Ascending aorta (tissue), 2 donors: ENCODE measurements at places on chromosomes 13 and 19.
A peak's percentile ranks its signal among the peaks of the same experiment; 100 is the strongest.

GRCh38 chr19:45455707-45456499 lies 11.9 kb upstream of the FOSB start:
- H3K36me3 ChIP-seq, result no peaks in the 10 kb centered on the region
- peaks cover 33% of the 10 kb centered on the region for H3K4me1 ChIP-seq
- H3K27me3 ChIP-seq, result no peaks in the 10 kb centered on the region

DNA sequence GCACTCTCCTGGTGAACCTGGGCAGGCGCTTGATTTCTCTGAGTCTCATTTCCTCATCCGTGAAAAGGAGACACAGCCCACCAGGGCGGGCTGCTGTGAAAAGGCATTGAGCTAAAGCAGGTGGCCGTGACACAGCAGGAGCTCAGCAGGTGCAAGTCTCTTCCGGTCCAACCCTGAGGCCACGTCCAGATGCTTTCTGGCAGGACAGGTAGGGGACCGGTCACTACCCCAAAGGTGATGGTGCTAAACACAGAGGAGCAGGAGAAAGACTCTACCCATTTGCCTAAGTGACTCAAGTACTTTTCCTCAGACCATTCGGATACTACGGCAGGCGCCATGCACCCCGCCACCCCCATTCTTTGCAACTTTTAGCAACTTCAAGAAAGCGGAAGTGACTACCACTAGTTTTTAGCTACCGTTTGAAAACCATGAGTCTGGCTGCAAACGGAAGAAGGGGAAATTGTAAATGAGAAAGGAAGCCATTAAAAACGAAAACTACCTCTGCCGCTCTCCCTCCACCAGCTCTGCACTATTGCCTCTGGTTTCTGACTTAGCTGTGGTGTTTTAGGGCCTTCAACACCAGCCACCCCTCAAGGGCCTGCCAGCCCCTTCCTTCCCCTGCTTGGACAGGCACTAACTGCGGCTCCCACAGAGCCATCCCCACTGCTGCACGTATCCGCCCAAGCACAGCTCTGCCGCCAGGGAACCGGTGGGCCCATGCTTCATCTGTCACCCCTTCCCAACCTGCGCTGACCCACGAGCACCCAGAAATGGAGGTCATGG lies 4.8 kb downstream of the PPP6R1 start:
- DNase-seq, result no peak
- no peak overlapping the region for H3K27ac ChIP-seq
- no peaks in the 10 kb centered on the region for H3K27me3 ChIP-seq
- no peaks in the 10 kb centered on the region for H3K36me3 ChIP-seq

DNA sequence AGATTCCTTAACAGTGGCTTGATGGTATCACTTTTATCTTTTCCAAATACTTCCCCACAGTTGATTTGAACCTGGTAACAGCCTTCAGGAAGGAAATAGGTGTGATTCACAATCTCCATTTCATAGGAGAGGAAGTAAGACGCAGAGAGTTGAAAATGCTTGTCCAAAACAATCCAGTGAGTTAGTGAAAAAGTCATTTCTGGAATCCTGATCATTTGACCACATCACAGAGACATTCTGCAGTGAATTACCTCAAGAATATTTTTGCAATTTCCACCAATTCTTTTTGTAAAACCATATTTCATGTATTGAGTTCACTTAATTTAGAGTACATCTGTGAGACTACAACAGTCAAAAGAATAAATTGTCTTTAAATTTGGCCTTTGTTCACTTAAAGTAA lies 292.8 kb downstream of the DCLK1 start:
- no peaks in the 10 kb centered on the region for H3K36me3 ChIP-seq
- no peaks in the 10 kb centered on the region for H3K27me3 ChIP-seq
- peaks cover 13% of the 10 kb centered on the region for H3K4me1 ChIP-seq
- H3K27ac ChIP-seq, result no peak overlapping the region
- no peak overlapping the region for H3K4me3 ChIP-seq

DNA sequence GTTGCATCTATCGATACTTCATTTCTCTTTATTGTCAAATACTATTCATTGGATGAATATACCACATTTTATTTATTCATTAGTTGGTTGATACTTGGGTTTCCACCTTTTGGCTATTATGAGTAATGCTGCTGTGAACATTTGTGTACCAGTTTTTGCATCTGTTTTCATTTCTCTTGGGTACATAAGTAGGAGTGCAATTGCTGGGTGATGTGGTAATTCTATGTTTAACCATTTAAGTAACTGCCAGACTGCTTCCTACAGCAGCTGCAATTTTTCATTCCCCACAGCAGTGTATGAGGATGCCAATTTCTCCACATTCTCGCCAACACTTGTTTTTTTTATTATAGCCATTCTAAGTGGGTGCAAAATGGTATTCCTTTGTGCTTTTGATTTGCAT lies 2.6 kb downstream of the KCNJ14 start:
- H3K27me3 ChIP-seq, result no peaks in the 10 kb centered on the region
- no peak overlapping the region for H3K27ac ChIP-seq
- H3K36me3 ChIP-seq, result peaks cover 4% of the 10 kb centered on the region
- no peak for DNase-seq
- H3K4me1 ChIP-seq, result no peaks in the 10 kb centered on the region

- H3K27me3 ChIP-seq, result no peaks in the 10 kb centered on the region
- H3K4me1 ChIP-seq, result no peaks in the 10 kb centered on the region
- H3K36me3 ChIP-seq, result no peaks in the 10 kb centered on the region
- no peak overlapping the region for H3K27ac ChIP-seq
These were observed 416.5 kb downstream of the FGF14 start for GRCh38 chr13:101985321-101985720.

GRCh38 chr13:75550159-75550567 lies 572 bp downstream of the UCHL3 start:
- H3K27ac ChIP-seq, result peak overlapping the region; percentile 81
- no peaks in the 10 kb centered on the region for H3K27me3 ChIP-seq
- peaks cover 4% of the 10 kb centered on the region for H3K4me1 ChIP-seq
- H3K4me3 ChIP-seq, result peak overlapping the region; percentile 94
- H3K36me3 ChIP-seq, result no peaks in the 10 kb centered on the region

GRCh38 chr19:38670921-38671398 lies 23.5 kb downstream of the ACTN4 start:
- H3K4me1 ChIP-seq, result peaks cover 37% of the 10 kb centered on the region
- peak overlapping the region; percentile 92 for H3K27ac ChIP-seq
- H3K36me3 ChIP-seq, result no peaks in the 10 kb centered on the region
- no peaks in the 10 kb centered on the region for H3K27me3 ChIP-seq
- no peak overlapping the region for H3K4me3 ChIP-seq

GRCh38 chr19:7748756-7749155 lies 1.4 kb upstream of the CD209 start:
- no peaks in the 10 kb centered on the region for H3K36me3 ChIP-seq
- no peak overlapping the region for H3K4me3 ChIP-seq
- DNase-seq, result no peak
- no peak overlapping the region for H3K27ac ChIP-seq

DNA sequence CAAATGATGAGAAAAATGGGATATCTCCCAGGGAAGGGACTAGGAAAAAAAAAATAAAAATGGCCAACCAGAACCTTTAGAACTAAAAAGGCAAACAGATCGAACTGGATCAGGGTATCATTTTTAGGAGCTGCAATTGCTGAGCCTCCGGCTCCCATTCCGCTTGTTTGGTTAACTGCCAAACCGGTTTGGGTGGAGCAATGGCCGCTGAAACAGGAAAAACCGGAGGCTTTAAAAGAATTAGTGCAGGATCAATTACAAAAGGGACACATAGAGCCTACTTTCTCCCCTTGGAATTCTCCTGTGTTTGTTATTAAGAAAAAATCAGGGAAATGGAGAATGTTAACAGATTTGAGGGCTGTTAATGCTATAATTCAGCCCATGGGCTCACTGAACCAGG lies 12.7 kb upstream of the ZNF443 start:
- no peak for DNase-seq
- H3K27me3 ChIP-seq, result no peaks in the 10 kb centered on the region
- H3K4me3 ChIP-seq, result no peak overlapping the region

GRCh38 chr19:13083008-13083404 lies 19.7 kb downstream of the LYL1 start:
- H3K4me1 ChIP-seq, result peaks cover 25% of the 10 kb centered on the region
- H3K4me3 ChIP-seq, result no peak overlapping the region
- H3K27ac ChIP-seq, result peak overlapping the region; percentile 94
- H3K36me3 ChIP-seq, result peaks cover 21% of the 10 kb centered on the region
- no peaks in the 10 kb centered on the region for H3K27me3 ChIP-seq

- no peaks in the 10 kb centered on the region for H3K4me1 ChIP-seq
- H3K4me3 ChIP-seq, result no peak overlapping the region
- H3K36me3 ChIP-seq, result no peaks in the 10 kb centered on the region
- H3K27ac ChIP-seq, result no peak overlapping the region
These were observed 304.8 kb upstream of the MAB21L1 start for GRCh38 chr13:35781036-35782000.

DNA sequence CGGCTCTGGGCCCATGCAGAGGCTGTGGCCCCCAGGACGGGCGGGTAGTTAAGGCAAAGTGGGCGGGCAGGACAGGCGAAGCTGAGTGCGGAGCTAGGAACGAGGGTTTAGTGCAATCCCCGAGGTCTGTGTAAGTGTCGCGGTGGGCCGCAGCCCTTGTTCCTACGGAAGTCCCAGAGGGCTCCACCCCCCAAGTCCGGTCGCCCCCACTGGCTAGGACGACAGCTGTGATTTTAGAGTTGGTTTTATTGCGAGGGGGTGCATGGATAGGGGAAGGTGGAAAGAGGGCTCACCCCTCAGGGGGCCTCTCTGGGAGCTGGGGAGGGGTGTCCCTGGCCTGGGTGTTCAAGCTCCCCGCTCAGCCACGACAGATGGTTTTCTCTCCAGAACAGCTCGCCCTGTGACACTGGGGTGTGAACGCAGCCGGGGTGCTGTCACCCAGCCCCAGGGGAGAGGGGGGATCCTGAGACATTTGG lies 21.7 kb downstream of the ZBTB7A start:
- no peaks in the 10 kb centered on the region for H3K27me3 ChIP-seq
- H3K27ac ChIP-seq, result no peak overlapping the region
- no peak overlapping the region for H3K4me3 ChIP-seq
- H3K4me1 ChIP-seq, result no peaks in the 10 kb centered on the region

GRCh38 chr19:19661675-19662251 lies 1.7 kb downstream of the ATP13A1 start:
- no peaks in the 10 kb centered on the region for H3K27me3 ChIP-seq
- no peak for DNase-seq
- H3K27ac ChIP-seq, result no peak overlapping the region
- H3K4me1 ChIP-seq, result peaks cover 13% of the 10 kb centered on the region

DNA sequence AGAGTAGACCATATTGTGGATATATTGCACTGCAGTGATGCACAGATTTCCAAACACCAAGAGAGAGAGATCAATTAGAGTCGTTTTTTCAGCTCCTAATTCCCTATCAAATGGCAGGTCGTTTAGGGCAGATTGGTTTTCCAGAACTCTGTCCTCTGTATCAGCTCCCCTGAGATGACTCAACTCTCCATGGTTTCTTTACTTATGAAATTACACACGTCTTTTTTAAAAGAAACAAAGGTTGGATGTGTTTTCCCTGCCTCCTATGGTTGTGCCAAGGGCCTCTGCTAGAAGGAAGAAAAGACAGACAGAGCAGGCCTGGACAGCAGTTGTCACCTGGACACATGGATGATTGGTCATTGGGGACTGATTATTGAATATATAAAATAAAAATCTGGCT lies 478.1 kb upstream of the NBEA start:
- no peak overlapping the region for H3K27ac ChIP-seq
- H3K36me3 ChIP-seq, result no peaks in the 10 kb centered on the region
- no peak overlapping the region for H3K4me3 ChIP-seq

GRCh38 chr13:23654111-23655110 lies 84.2 kb downstream of the TNFRSF19 start:
- no peak overlapping the region for H3K27ac ChIP-seq
- H3K4me3 ChIP-seq, result no peak overlapping the region
- no peaks in the 10 kb centered on the region for H3K36me3 ChIP-seq
- DNase-seq, result no peak

- H3K4me3 ChIP-seq, result no peak overlapping the region
- H3K36me3 ChIP-seq, result no peaks in the 10 kb centered on the region
- H3K27ac ChIP-seq, result no peak overlapping the region
- DNase-seq, result no peak
- no peaks in the 10 kb centered on the region for H3K4me1 ChIP-seq
- no peaks in the 10 kb centered on the region for H3K27me3 ChIP-seq
These were observed 467.5 kb downstream of the DIAPH3 start for GRCh38 chr13:59696271-59696670.

DNA sequence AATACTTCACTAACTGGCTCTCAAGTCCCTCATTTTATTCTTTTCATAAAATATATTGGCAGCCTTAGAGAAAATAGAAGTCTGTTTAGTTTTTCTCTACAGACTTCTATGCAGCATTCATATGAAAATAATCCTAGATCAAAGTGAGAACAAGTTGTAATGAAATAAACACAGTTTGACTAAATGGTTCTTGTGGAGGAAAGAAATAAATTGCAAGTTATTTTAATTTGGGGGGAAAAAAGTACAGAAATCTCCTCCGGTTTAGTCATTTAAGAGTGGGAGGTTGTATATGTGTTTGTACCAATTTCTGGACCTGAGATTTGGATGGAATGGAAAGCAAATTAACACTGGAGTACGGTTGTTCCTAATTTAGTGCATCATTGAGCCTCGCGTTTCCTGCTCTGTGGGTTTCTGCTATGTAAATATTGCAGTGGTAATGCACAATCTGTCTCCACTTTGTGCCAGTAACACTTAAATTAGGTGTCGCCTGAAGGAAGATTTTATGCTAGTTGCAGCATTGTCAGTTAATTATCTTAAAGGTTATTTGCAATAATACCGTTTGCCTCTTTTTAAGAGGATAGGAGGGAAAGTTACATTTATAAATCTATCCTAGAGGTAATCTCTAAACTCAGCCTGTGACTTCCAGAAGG lies 100.2 kb downstream of the ZIC5 start:
- H3K36me3 ChIP-seq, result no peaks in the 10 kb centered on the region
- no peak for DNase-seq
- H3K27me3 ChIP-seq, result no peaks in the 10 kb centered on the region
- no peaks in the 10 kb centered on the region for H3K4me1 ChIP-seq
- no peak overlapping the region for H3K4me3 ChIP-seq
- no peak overlapping the region for H3K27ac ChIP-seq

DNA sequence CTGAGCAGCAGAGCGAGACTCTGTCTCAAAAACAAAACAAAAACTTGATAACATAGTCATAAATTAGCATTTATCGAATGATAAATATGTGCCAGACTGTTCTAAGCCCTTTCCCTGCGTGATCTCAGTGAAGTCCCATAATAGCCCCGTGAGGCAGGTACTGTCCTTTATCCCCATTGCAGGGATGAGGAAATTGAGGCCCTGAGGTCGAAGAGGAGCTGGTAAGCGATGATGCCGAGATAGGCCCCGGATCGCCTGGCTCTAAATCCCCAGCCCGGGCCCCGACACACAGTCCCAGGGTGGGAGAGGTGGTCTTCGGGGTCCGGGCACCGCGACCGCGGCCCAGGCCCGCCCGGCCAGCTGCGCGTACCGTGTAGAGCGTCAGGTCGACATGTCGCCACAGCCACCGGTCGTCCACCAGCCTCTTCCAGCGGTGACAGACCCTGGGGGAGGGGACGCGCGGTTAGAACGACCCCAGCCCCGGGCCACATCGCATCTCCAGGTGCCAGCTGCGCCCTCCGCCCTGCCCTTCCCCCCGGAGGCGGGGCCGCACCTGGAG lies 625 bp downstream of the FBXL12 start:
- peak overlapping the region; percentile 95 for H3K27ac ChIP-seq
- peaks cover 7% of the 10 kb centered on the region for H3K4me1 ChIP-seq
- H3K27me3 ChIP-seq, result no peaks in the 10 kb centered on the region
- peaks cover 12% of the 10 kb centered on the region for H3K36me3 ChIP-seq
- no peak for DNase-seq
